ENCODE measurements at places on chromosomes 4 and X.
A peak's percentile ranks its signal among the peaks of the same experiment; 100 is the strongest.

DNA sequence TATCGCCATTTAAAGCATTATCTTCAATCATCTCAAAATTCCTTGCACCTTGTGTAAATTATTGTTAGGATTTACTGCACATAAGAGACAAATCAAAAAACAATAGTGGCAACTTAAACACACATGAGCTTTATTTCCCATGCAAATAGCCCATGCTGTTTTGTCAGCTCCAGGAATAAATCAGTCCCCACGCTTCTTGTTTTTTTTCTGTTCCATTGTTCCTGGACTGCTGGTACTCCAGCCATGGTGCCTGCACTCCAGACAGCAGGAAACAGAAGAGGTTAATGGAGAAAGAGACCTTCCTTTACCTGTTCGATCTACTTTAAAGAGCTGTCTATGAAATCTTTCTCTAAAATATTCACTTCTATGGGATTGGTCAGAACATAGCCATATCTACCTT is 1515.7 kb upstream of the TENM3 start:
- DNase-seq = no peak

DNA sequence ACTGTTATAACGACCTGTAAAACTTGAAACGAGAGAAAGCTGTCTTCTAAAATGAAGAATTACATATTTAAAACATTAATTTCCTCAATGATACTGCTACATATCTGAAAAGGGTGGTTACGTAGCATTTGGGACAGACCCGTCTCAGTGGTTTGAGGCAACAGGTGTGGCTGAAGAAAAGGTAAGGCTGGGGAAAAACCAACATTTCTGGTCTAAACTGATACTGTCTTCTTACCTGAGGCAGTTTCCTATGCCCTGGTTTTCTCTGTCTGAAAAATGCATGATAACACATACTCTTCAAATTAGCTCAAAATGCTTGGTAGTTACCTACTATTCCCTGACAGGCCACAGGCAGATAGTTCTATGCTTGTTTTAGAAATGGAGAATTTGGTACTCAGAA is 30.4 kb downstream of the PLS3 start:
- DNase-seq = no peak

- DNase-seq = peak; percentile 14
Observed at GRCh38 chrX:6184900-6185515, 43.7 kb downstream of the NLGN4X start.

- DNase-seq = no peak
Observed at GRCh38 chrX:30979271-30979670, 90.2 kb upstream of the TAB3 start.

DNA sequence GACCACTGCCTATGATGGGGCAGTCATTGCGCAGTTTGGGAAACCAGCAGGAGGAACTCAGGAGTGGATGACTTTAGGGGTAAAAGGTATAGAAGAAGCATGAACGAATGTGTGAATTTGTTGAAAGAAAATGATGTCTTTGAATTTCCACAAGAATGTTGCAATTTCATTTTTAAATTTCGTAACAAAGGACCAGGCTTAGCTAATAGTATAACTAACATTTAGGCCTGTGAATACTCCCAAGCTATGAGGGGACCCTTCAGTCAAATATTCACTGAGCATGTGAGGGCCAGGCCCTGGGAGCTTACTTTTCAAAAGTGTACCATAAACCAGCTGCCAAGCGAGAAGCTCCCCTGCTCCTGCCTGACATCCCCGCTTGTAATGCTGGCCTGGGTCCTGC is 5.3 kb downstream of the MPC1L start:
- DNase-seq = no peak

GRCh38 chrX:24696294-24696693 is 2.6 kb downstream of the POLA1 start:
- DNase-seq = no peak
